Transverse colon (tissue), 4 donors: ENCODE measurements at places on chromosomes 7 and 10. TPM values are rescaled to one million over a fixed set of nuclear protein-coding genes. Genes with fewer than 3 reads are reported as not detected.

- H3K27ac ChIP-seq = no peak overlapping the region
- no peak overlapping the region for H3K4me3 ChIP-seq
- H3K36me3 ChIP-seq = no peaks in the 10 kb centered on the region
- no peaks in the 10 kb centered on the region for H3K4me1 ChIP-seq
- no peaks in the 10 kb centered on the region for H3K27me3 ChIP-seq
- DNase-seq = no peak
Observed at GRCh38 chr7:81460250-81461045, 309.4 kb downstream of the HGF start.

GRCh38 chr10:131743190-131744151 is 157.3 kb upstream of the PPP2R2D start:
- no peak overlapping the region for H3K27ac ChIP-seq
- no peak overlapping the region for H3K4me3 ChIP-seq
- H3K36me3 ChIP-seq = no peaks in the 10 kb centered on the region
- H3K27me3 ChIP-seq = peaks cover 3% of the 10 kb centered on the region

The ITIH5 gene
- total RNA-seq = 14.6 TPM

The PIP gene
- total RNA-seq = not detected

The GATA3 gene
- 0.48 TPM for total RNA-seq
